HCT116 (cell line): ENCODE measurements at places on chromosomes 3 and 15.

GRCh38 chr3:193882091-193882490, 253.9 kb upstream of the HES1 start:
- no peak overlapping the region for H3K27ac ChIP-seq
- peaks cover 72% of the 10 kb centered on the region for H3K4me1 ChIP-seq
- H3K4me3 ChIP-seq = no peak overlapping the region
- H3K27me3 ChIP-seq = 0 out of 2 replicates have a peak, but pooled peaks cover 2% of the 10 kb centered on the region

- DNase-seq = no peak
- H3K4me1 ChIP-seq = no peaks in the 10 kb centered on the region
- H3K36me3 ChIP-seq = no peaks in the 10 kb centered on the region
- H3K27me3 ChIP-seq = no peaks in the 10 kb centered on the region
These were observed 250.3 kb downstream of the SLC9A9 start for GRCh38 chr3:143597774-143598652.

GRCh38 chr15:81502439-81502838, 128.4 kb upstream of the TMC3 start:
- no peaks in the 10 kb centered on the region for H3K4me1 ChIP-seq
- H3K4me3 ChIP-seq = no peak overlapping the region
- H3K36me3 ChIP-seq = no peaks in the 10 kb centered on the region
- H3K27me3 ChIP-seq = peaks cover 19% of the 10 kb centered on the region

GRCh38 chr3:5011555-5012256, 32.5 kb downstream of the BHLHE40 start:
- peaks cover 22% of the 10 kb centered on the region for H3K4me1 ChIP-seq
- no peak overlapping the region for H3K4me3 ChIP-seq
- no peak for DNase-seq
- H3K27ac ChIP-seq = no peak overlapping the region; the same call in 1 of the 2 replicates

DNA sequence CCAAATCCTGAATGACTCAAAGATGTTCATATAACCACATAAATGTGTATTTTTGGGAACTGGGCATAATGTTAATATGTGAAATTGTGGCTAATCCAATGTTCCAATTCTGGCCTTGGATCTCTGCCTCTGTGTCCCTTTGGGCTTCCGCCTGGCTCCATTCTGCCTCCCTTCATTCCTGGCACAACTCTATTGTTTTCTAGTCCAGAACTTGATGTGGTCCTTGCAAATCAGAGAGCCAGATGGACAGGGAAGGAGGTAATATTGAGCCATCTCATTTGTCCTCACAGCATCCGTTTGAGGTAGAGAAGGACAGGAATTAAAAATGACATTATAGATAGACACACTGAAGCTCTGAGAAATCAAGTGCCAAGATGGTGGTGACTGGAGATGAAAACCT, 355.7 kb upstream of the TBL1XR1 start:
- no peak overlapping the region for H3K27ac ChIP-seq
- no peaks in the 10 kb centered on the region for H3K4me1 ChIP-seq
- H3K4me3 ChIP-seq = no peak overlapping the region
- no peak for DNase-seq

GRCh38 chr3:54932606-54933005, 4.7 kb upstream of the LRTM1 start:
- H3K27me3 ChIP-seq = no peaks in the 10 kb centered on the region
- H3K4me3 ChIP-seq = no peak overlapping the region
- H3K36me3 ChIP-seq = no peaks in the 10 kb centered on the region
- no peak overlapping the region for H3K27ac ChIP-seq
- DNase-seq = no peak

- no peak overlapping the region for H3K4me3 ChIP-seq
- no peaks in the 10 kb centered on the region for H3K4me1 ChIP-seq
- H3K27ac ChIP-seq = no peak overlapping the region
These were observed 251.7 kb downstream of the WNT5A start for GRCh38 chr3:55235416-55235815.

DNA sequence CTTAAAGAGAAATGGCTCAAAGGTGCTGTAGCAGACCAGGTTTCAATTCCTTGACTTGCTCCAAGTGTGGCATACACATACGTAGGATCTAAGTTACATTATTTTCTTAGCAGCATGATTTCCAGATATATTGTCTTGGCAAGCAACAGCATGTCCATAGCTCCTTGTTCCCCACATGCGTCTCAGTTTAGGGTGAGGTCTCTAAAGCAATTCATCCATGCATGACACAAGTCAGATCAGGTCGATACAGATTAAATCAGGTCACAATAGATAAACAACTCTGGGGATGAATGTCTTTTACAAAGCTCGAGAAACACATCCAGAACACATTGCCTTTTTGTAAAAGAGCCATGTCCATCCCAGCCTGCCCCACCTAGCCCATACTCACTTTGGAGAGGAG, 108.9 kb upstream of the ABHD17C start:
- no peak overlapping the region for H3K4me3 ChIP-seq
- DNase-seq = no peak
- H3K27me3 ChIP-seq = no peaks in the 10 kb centered on the region
- no peaks in the 10 kb centered on the region for H3K36me3 ChIP-seq
- H3K27ac ChIP-seq = no peak overlapping the region

- no peak for DNase-seq
- H3K4me3 ChIP-seq = no peak overlapping the region
- H3K4me1 ChIP-seq = 0 out of 2 replicates have a peak, but pooled peaks cover 3% of the 10 kb centered on the region
- H3K27me3 ChIP-seq = no peaks in the 10 kb centered on the region; the same call in 1 of the 2 replicates
- H3K36me3 ChIP-seq = no peaks in the 10 kb centered on the region
These were observed 36.3 kb downstream of the RASGRP1 start for GRCh38 chr15:38528294-38528693.
